ENCODE measurements at places on chromosomes 3 and 15.

GRCh38 chr3:123843668-123844067 lies 40.5 kb downstream of the MYLK start:
- DNase-seq = no peak

DNA sequence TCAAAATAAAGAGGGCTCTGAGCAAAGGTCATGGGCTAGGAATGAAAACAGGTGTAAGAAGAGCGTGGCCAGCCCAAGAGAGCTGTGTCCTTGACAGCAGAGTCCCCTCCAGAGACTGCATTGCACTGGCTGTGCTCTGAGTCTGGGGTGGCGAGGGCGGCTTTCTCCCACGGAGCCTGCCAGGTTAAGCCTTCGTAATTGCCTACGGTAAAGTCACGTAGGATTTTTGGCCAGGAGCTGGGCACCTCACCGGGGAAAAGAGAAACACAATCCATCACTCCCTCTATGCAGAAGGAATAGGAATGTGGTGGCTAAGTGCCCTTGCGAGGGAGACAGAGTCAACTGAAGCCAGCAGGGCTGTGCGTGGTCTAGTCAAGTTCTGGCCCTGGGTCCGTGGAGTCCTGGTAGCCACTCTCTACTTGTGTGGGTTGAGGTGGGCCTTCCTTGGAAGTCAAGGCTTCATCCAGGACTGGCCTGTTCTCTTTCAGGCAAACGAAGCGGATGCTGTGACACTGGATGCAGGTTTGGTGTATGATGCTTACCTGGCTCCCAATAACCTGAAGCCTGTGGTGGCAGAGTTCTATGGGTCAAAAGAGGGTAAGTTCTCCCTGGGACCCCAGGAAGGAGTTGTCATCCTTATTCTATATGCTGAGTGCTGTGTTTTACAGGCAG lies 7.0 kb downstream of the TF start:
- DNase-seq = no peak

DNA sequence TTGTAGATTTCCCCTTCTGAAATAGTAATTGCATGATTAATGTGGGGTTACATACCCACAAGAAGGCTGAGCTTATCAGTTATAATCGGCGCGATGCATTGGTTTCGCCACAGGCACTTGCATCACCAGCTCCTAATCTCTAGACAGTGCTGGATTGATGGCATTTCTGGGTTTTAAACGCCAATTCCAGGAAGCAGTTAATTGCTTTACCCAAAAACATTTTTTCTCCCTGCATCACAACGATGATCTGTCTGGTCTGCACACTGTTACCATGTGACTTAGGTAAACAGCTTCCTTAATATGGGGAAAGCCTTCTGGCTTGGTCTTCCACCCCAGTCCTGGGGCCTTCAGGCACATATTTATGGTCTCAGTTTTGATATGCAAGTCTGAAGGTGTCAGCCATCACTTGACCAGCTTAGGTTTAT lies 70.0 kb upstream of the HEG1 start:
- peak; percentile 53 for DNase-seq

DNA sequence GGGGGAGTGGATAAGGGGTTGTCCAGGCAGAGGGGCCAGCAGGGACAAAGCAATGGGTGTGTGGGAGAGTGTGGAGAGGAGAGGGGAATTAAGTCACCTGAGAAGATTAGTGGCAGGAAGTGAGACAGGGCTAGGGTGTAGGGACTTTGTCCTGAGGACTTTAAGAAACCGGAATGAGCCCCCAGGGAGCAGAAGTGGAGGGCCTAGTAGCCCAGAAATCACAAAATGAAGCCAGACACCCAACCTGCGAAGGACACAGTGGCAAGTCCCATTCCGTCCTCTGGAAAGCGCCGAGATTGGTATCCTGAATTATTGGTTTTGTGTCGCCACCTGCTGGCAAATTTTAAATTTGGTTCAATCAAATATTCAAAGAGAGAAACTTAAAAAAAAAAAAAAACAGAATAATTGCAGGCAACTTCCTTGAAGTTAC lies 78.0 kb upstream of the SLC25A36 start:
- DNase-seq = peak; percentile 67

- peak; percentile 54 for DNase-seq
Observed at GRCh38 chr15:31387479-31388118, 61.0 kb downstream of the KLF13 start.

GRCh38 chr3:169663951-169664820 lies 674 bp upstream of the MECOM start:
- no peak for DNase-seq

DNA sequence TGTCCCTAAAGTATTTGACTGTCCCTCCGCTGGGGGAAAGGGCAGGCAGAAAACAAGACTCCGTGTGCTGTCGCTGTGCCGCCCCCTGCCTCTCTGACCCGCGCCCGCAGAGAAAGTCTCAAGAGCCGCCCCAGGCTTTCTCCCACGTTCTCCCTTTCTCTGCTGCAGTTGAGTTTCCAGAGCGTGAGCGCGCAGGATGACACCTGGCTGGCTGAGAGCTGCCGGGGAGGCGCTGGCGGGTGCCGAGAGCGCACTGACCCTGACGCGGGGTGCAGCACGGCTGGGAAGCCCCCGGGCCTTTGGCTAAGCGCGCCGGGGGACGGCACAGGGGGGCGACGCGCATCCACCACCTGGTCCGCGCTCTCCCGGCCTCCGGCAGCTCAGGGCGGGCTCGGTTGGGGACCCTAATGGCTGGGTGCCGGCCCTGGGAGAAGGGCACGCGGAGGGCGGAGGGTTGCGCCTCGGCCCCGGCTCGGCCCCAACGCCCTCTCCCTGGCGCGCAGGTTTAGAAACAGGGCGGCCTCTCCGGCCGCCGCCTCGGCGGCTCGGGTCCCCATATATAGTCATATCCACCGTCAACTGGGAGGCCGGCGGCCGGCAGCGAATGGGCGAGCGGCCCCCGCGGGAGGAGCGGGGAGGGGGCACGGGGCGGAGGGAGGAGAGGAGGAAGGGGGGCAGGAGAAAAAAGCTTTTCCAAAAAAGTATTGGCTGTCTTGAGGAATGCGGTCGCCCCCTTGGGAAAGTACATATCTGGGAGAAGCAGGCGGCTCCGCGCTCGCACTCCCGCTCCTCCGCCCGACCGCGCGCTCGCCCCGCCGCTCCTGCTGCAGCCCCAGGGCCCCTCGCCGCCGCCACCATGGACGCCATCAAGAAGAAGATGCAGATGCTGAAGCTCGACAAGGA lies at the start of gene TPM1:
Gene TPM1 (plus strand): TSS at position 774 of the 903 bp plus-strand sequence. CDS start 83 bp downstream, at position 857.
- peak; percentile 58 for DNase-seq

DNA sequence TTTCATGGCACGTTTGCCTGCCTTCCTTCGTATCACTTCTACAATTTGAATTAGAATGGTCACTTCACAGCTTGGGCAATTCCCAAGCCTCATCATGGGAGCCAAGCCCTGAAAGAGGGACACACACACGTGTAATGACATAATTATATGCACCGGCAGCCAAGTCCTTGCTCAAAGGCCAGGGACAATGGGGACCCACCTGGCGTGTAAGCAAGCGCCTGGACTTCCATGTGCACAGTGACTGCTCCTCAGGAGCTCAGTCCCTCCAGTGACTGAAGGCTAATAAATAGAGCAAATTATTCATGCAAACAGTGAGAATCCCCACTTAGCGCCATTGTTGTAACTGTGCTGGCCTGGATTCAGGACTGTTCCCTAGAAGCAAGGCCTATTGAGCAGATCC lies 115.1 kb downstream of the DNAJB8 start:
- DNase-seq = no peak

- no peak for DNase-seq
Observed at GRCh38 chr3:50173685-50174516, 17.5 kb upstream of the GNAT1 start.

- no peak for DNase-seq
Observed at GRCh38 chr15:66711260-66711659, 9.2 kb downstream of the SMAD6 start.

GRCh38 chr3:133757701-133758567 lies 11.7 kb downstream of the TF start:
- no peak for DNase-seq

DNA sequence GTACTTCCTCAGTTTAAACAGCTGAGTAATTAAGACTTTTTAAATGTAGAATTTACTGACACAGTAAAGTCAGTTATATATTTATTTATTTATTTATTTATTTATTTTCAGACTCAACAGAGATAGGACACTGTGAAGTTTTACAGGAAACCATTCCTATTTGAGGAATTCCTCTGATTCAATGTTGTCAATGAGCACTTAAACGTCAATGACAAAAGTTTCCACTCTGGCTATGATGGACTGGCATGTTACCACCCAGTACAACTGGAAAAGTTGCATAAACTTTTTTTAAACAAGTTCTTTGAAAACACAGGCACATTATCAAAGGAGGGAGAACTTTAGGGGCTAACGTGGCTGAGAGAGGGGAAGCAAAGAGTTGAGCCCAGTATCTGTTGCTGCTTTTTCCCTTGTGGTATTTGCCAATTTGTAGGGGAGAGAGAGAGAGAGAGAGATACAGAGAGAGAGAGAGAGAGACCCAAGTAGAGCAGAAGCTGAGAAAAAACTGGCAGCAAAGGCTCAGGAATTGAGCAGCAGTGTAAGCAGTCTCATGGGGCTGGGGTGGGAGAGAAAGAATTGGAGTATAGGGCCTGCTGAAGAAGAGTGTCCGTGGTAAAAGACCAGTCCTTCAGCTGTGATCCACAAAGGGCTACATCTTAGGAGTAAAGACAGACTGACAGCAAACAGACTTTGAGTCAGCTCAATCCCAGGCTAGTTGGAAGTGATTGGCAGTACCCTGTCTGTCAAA lies 18.3 kb upstream of the ACTC1 start:
- DNase-seq = no peak

GRCh38 chr3:16378415-16378814 lies 113.4 kb downstream of the OXNAD1 start:
- no peak for DNase-seq

DNA sequence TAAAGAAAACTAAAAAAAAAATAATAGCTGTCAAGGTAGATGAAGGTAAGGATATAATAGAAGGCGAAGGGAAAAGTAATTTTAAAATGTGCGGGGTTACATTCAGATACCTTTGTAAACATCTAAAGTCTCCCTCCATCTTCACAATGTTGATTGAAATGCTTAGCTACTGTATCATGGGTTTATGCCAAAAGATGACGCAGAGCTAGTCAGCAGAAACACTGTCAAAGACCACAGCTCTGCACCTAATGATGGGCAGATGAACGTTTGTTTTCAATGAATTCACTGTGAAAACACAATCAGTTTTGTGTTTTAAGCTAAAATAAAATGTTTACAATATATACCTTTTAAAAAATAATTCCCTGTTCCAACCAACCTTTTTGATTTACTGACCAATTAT lies 61.2 kb downstream of the RFTN1 start:
- DNase-seq = no peak

DNA sequence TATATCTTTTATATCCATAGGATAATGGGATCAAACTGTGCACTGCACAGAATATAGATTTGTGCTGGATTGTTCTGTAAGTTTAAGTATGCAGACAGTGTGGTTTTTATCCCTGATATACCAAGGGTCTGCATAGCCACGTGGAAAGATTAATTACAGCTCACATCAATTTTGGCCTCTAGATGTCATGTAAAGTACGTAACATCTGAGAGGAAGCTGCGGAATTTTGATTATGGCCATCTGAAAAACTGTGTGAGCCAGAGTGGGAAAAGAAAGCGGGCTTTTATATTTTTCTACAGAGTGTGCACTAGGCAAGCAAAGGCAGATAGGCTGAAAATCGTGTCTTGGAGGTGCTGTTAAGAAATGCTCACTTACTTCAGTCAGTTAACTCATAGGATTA lies 562.7 kb downstream of the GBE1 start:
- DNase-seq = no peak

- DNase-seq = no peak
Observed at GRCh38 chr3:165635791-165636683, 201.2 kb downstream of the BCHE start.

DNA sequence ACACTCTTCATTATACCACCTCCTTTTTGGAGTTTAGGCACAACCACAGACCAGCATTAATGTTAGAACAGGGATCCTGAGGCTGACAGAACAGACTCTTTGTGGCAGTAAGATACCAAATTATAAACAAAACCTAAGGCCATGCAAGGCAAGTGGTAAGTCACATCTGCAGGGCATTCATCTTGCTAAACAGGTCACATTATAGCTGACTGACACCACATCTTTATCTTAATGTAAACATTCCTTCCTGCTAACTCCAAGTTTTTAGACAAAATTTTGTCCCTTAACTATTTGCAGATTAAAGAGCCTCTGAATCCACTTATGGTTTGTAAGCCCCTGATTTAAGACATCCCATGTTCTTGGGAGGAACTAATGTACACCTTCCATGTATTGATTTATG lies 500.6 kb downstream of the PYDC2 start:
- no peak for DNase-seq

DNA sequence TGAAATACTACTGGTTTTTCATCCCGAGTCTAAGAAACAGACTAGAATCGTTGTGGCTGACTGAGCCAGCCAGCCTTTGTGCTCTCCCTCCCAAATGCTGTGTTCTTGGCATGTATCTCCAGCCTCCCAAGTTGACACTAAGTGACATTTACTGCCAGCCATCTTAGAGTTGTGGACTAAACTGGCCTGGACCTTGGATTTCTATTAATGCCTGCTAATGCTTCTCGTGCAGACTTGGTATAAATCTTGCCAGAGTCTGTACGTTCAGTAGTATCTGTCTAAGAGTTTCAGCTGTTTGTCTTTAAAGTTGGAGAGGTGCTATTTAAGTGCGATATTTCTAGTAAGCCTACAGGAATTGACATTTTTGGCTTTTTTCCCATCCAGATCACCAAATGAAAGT lies 166.6 kb upstream of the BHLHE40 start:
- no peak for DNase-seq

DNA sequence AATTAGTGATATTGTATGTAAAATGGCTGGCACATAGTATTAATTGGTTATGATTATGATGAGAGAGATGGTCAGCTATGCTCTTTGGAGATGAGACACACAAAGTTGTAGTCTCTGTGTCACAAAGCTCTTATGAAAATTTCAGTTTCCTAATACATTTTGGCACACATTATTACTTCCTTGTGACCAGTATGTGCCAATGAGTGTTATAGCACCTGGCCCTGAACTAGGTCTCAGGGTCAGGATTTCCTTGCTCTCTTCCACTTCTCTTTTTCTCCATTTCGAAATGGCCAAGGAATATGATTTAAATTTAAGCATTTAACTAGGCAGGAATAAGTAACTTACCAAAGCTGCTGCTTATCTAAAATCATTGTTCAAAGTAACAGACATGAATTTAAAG lies 28.0 kb downstream of the TIPARP start:
- DNase-seq = no peak

- no peak for DNase-seq
Observed at GRCh38 chr3:99562990-99563607, 75.3 kb upstream of the COL8A1 start.

DNA sequence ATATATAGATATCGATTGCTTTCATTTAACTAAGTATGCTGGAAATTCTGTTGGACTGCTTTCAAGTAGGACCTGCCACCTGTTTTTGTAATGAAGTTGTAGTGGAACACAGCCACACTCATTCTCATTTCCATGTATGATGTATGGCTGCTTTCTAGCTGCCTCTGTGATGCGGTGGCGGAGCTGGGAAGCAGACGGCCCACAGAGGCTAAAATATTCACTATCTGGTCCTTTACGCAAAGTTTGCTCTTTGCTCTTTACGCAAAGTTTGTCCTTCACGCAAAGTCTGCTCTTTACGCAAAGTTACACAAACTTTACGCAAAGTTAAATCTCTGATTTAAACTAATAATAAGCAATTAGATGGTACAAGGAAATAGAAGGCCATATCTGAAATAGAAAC lies 91.5 kb downstream of the DLG1 start:
- no peak for DNase-seq

Data from activated CD8-positive, alpha-beta memory T cell treated with anti-CD3 and anti-CD28 coated beads, Interleukin-2, amount 50 U/mL, for 48 hours (primary cell).